ENCODE measurements at places on chromosomes 13 and 19.
A peak's percentile ranks its signal among the peaks of the same experiment; 100 is the strongest.

DNA sequence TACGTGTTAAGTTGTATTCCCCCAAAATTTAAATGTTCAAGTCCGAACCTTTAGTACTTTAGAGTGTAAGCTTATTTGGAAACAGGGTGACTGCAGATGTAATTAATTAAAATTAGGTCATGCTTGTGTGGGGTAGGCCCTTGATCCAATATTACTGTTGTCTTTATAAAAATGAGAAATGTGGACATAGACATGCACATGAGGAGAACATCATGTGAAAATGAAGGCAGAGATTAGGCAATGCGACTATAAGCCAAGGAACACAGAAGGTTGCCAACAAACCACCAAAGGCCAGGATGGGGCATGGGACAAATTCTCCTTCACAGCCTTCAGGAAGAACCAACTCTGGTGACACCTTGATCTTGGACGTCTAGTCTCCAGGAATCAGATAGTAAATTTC lies 1698.4 kb upstream of the SLC10A2 start:
- DNase-seq, result no peak

- DNase-seq, result peak; percentile 67
These were observed 704.7 kb downstream of the DIAPH3 start for GRCh38 chr13:59458908-59459579.

- peak; percentile 83 for DNase-seq
These were observed 9.3 kb downstream of the HOOK2 start for GRCh38 chr19:12766051-12766521.

DNA sequence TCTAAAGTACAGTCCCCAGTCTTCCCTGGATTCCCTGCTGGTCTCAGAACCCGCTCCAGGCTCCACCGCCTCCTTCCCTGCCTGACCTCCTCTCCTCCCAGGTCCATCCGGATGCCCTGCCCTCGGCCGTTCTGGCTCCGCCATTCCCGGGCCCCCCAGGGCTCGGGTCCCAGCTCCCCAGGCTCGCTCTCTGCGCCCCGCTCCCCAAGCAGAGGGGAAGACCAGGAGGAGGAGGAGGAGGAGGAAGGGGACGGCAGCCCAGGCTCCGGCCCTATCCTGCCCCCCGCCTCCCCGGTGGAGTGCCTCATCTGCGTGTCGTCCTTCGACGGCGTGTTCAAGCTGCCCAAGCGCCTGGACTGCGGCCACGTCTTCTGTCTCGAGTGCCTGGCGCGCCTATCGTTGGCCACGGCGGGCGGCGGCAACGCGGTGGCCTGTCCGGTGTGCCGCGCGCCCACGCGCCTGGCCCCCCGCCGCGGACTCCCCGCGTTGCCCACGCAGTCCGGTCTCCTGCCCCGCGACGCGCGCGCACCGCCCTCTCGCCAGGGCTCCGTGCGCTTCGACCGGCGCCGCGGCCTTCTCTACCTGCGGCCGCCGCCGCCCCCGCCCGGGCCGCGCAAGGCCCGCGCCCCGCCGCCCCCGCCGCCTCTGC lies 647 bp downstream of the RNF225 start:
- DNase-seq, result no peak

DNA sequence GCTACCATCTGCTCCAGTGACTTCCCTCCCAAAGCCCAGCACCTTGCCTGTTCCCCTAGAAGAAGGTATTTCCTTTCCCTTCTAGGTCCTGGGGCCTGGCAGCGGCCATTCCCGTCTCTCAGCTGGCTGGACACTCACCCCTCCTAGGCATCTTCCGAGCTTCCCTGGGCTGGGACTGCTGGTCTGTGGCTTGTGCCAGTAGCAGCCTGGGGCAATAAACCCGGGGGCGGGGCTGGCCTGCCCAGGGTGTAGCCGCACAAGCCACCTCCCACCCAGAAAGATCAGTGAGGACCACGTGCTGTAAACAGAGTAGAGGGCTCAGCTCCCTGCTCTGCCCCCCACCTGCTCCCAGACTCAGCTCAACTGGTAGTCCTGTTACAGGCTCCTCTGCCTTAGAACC lies 15.0 kb downstream of the LIPE start:
- DNase-seq, result peak; percentile 61

- DNase-seq, result no peak
These were observed 284.2 kb downstream of the TBC1D4 start for GRCh38 chr13:75197803-75198202.

DNA sequence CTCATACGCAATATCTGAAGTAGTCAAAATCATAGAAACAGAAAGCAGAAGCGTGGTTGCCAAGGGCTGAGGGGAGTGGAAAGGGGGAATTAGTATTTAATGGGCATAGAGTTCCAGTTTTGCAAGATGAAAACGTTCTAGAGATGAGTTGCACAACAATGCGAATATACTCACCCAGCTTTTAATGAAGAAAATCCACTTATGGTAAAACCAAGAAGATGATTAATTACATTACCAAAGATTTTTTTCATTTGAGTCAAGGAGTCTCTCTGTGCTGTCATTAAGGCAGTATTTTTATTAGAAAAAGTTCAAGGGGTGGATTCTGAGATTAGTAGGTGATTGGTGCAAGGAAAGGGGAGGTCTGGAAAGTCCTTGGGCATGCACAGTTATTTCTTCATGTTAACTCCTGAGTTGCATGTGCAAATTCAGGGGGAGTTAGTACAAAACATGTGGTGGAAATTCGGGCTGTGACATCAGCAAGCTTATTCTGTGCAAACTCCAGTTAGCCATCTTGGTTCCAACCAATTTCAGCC lies 6.9 kb upstream of the CBY2 start:
- DNase-seq, result no peak

DNA sequence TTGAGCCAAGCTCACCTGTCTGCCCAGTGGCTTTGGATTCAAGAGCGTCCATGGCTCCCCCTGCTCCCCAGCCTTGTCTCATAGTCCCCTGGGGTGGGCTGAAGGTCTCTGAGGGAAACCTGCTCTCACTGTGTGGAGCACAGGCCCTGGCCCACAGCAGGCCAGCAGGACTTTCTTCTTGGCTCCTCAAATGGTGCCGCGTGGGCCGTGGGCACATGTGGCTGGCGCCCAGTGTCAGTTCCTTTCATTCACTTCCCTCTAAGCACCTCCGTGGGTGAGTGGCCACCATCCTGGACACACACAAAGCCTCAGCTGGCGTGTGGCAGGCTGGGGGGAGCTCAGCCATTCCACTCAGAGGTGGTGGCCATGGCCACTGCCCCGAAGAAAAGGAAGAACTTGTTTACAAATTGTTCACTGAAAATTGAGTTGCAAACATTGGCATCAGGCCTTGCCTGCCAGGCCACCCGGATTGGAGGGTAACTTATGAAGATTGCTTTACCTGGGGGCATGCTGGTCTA lies 53.1 kb downstream of the C1QTNF9 start:
- no peak for DNase-seq

DNA sequence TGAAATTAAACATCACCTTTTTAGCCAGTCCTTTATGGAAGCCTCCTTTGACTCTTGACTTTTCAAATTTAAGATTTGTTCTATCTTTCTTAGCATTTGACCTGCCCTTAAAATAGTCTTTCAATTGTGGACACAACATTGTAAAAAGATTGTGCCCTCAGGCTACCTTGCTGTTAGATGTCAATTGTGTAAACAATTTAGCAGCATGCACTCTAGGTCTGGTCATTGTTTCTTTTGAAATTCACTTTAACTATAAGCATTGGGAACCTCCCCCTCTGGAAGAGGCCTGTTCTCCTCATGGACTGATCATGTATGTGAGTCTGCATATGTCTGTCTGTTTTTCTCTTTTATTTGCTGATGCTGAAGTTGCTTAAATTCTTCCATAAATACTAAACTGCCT lies 31.5 kb upstream of the PABPC3 start:
- no peak for DNase-seq

- DNase-seq, result peak; percentile 54
These were observed 299.0 kb downstream of the KLF12 start for GRCh38 chr13:73835138-73835721.

DNA sequence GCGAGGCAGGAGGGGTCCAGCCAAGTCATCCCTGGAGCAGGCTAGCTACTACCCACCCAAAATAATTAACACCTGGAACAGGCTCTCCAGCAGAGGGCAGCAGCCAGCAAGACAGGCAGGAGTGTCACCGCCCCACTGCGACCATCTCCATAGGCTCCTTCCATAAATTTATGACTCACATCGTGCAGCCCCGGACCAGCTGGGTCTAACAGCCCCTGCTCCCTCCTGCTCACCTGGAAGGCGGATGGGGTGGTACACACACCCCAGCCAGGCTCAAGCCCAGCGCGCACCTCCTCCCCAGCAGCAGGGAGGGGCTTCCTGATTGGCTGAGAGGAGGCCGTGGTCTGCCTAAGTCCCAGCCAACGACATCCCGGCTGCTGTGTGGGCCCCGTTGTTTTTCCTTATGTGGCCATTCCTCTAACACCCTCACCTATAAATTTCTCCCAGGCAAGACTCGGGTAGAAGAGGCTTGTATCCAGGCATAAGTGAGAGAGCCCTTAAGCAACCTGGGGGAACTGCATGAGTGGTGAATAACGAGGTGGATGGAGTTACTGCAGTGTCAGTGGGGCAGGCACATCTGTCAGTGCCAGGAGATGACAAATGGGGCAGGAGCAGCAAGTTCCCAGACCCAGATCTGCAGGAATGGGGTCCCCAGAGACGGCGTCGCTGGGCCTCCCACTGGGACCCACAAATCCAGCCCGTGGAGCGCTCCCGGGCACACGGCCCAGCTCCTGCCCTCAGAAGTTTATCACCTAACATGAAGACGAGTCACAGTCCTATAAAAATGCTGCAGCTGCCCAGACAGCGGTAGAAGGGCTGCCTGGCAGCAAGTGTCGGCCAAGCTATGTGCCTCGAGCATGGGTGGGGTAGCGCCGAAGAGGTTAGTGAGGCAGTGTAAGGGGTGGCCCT lies 43.1 kb downstream of the CEBPG start:
- peak; percentile 68 for DNase-seq

- DNase-seq, result no peak
These were observed 222.4 kb downstream of the TDRD3 start for GRCh38 chr13:60619461-60619860.

DNA sequence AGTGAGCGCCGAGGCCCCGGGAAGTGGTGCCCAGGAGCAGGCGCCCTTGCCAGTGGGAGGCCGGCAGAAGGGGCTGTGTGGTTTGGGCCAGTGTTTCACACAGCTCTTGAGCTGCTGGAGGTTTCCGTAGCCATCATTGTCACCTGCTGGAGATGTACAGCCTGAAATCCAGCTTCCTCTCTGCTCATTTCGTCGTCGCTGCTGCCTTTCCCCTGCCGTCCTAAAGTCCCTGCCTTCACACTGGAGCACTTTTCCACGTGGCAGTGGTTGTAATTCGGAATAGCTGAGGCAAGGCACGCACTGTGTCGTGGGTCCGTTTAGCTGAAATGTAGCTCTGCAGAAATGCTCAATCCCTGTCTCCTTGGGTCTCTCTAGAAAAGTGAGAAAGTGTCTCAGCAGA lies 13.2 kb downstream of the DAZAP1 start:
- DNase-seq, result no peak

- peak; percentile 43 for DNase-seq
These were observed 14.7 kb upstream of the GRAMD1A start for GRCh38 chr19:34985249-34986022.

GRCh38 chr13:90287521-90287920 lies 1060.0 kb upstream of the MIR17HG start:
- DNase-seq, result no peak

DNA sequence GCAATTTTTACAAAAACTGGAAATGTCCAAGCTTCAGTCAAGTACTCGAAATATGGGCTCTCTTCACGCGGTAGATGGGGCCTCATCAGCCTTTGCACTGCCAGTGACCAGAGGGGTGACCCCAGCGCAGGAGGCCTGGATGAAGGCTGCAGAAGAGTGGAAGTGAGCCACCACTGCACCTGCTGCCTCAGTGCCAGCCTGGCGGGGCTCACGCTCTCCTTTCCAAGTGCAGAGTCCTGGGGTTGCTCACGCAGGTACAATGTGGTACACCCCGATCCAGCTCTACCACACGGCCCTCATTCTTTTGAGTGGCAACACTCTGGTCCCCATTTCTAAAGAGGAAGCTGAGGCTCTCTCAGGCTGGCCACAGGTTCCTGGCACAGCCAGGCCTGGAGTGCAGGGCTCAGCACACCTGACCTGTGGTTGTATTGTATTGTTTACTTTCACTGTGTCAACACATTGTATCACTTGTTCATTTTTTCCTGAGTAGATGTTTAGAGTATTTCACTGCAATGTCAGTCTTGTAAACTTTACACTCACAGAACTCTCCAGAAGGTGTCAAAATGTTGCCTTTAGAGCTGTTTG lies 97.3 kb upstream of the SOX1 start:
- DNase-seq, result no peak
